Naive thymus-derived CD4-positive, alpha-beta T cell (primary cell): ENCODE measurements at places on chromosomes 7 and 10.

DNA sequence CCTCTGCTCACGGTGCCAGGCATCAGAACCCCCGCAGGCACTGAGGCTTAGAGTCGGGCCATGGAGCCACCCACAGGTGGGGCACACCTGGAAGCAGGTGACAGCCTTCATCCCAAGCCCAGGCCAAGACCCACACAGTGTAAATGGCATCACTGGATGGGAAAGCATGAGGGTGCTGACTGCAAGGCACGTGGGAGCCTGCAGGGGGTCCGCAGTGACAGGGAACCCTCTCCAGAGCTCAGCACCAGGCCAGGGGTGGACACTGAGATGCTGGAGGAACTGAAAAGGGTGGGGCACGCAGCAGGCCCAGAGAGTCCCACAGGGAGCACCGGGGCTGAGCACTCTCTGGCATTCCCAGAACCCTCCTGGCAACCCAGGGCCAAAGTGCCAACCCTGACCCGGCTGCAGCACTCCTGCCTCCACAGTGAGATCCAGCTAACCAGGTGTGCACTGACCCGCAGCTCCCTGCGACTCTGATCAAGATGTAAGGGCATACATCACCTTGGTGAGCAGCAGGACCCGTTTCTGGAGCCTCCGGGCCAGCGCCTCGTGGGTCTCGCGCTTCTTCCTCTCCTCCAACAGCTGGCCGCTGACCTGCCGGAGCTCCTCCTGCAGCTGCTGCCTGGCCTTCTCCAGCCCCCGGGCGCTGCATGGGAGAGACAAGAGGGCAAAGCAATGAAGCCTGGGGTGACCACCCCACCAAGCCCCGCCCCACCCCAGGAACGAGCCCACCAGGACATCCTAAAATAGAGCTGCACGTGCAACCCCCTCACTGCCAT lies 163.9 kb downstream of the MAD1L1 start:
- no peak for DNase-seq

DNA sequence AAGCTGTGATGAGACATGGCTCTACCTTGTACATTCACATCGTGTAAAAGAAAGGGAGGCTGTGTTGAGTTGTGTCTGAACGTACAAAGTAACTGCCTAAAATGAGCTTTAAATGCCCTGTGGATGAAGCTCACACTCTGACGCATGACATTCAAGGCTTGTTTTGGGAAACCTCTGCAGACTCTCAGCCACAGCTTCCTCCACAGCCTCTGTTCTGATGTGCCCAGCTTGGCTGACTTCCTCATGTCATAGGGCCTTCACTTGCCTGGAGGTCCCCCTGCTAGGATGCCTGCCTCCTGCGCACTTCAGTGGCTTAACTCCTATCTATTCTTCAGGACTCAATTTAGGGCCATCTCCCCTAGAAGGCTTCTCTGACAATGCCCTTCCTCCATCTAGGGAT lies 230.0 kb upstream of the HABP2 start:
- DNase-seq: no peak

DNA sequence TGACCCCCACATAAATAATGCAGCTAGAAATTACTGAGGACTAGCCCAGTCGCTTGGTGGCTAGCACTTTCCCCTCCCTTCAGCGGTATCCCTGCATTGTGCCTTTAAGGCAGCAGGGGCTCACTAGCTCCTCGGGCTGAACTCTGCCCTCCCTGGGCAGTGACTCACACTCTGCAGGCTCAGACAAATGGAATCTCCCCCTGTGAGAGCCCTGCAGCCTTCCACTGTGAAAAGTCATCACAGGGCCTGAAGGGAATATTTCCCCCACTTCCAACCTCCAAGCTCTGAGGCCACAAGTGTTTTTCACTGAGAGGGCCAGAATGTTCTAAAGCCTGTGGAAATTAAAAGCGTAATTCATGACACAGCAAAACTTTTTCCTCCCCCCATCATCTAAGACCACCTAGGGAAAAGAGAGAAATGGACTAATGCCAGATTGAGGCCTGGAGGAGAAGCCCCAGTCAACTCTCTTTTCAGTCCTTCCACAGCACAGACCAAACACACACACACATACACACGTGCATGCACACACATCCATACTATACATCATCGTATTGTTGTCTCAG lies 93.6 kb upstream of the COL1A2 start:
- no peak for DNase-seq

GRCh38 chr7:40437936-40438634 lies 303.3 kb downstream of the SUGCT start:
- no peak for DNase-seq

DNA sequence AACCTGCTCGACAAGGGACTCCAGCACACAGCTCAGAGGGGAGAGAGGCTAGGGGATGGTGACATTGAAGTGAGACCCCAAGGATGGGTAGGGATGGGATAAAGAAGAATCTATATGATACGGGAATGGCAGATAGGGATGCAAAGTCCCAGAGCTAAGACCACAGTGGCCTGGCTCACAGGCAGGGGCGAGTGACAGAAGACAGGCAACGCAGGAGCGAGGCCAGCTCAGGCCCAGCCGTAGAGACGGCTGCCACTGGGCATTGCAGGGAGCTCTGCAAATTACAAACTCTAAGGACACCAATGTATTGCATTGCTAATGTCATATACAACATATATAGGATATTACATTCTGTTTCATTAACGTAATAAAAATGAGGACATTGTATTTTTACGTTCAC lies 131.4 kb downstream of the TCERG1L start:
- DNase-seq: no peak

GRCh38 chr7:92799446-92800211 lies 36.7 kb downstream of the CDK6 start:
- DNase-seq: no peak

DNA sequence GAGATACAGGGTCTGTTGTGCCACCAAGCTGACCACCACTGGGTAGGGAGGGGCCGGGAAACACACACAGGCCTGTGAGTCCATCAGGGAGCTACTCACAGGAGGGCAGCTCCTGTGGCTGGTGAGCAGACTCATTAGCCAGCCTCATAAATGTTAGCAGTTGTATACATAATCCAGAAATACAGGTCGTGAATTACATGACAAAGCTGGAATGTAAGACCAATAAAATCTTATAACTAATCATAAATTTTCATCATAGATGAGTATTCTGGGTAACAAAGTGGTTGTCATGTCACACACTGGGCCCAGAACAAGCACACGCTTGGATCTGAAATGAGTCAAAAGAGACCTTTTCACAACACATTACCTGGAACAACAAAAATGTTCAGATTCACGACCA lies 642.6 kb upstream of the AUTS2 start:
- no peak for DNase-seq

GRCh38 chr10:117075064-117075463 lies 63.0 kb downstream of the VAX1 start:
- no peak for DNase-seq

DNA sequence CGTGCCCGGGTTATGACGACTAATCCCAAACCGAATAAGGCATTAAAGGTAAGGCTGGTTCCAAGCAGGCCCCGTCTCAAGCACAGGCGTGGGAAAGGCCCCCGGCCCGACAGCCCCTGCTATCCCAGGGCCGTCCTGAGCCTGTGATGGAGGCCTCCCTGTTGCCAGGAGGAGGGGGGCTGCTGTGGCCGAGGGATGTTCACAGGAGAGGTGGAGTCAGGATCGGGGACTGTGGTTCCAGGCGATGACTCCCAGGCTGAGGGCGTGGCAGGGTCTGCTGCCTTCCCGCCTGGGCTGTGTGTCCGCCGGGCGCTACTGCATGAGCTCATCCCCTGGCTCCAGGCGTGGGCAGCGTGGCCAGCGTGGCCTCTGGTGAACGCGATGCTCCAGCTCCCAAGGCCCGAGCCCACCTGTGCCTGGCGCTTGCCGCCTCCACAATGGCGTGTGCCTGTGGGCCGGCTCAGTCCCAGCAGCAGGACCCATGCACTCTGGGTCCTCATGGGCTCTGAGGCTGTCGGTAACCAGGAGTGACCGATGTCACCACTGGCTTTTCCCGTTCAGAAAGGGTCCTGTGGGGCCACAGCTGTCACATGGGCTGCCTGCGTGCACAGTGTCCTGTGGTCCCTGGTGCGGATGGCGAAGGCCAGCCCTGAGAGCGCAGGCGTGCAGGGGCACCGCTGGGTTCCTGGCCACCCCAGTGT lies 8.8 kb downstream of the MAFK start:
- DNase-seq: no peak

DNA sequence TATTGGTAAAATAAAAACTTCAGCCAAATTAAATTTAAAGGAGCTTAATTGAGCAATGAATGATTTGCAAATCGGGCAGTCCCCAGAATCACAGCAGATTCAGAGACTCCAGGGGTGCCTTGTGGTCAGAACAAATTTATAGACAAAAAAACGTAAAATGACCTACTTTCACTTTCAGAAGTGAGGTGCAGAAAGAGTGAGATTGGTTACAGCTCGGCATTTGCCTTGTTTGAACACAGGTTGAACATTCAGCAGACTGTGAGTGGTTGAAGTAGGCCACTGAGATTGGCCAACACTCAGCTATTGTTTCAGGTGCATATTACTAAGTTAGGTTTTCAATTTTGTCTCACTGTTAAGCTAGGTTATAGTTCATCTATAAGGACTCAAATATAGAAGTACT lies 153.4 kb downstream of the BICC1 start:
- DNase-seq: peak; percentile 15

GRCh38 chr7:158026636-158027265 lies 560.9 kb downstream of the PTPRN2 start:
- DNase-seq: no peak

DNA sequence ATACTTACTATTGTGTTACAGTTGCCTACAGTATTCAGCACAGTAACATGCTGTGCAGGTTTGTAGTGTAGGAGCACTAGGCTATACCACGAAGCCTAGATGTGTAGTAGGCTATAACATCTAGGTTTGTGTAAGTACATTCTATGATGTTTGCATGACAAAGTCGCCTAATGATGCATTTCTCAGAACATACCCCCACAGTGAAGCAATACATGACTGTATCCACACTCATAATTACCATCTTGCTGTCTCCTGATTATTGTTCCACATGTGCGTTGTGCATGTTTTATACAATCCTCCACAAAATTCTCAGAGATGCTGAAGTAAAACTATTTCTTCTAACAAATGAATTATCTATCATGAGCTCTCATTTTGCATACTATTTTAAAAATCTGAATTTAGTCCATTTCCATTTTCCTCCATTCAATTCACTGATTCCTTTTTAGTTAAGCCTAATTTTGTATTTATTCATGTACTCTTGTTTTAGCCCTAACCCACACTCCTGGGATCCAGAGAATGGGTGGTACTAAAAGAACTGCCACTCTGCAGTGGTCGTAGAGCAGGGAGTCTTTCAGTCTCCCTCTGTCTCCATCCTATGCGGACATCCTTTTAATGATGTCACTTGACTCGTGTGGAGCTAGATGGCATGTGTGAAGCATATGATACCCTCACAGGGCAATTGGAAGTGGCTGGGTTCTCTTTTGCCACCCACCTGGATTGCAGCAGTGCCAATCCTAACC lies 67.6 kb upstream of the CAV2 start:
- no peak for DNase-seq
